ENCODE measurements at places on chromosomes 7 and 10.

DNA sequence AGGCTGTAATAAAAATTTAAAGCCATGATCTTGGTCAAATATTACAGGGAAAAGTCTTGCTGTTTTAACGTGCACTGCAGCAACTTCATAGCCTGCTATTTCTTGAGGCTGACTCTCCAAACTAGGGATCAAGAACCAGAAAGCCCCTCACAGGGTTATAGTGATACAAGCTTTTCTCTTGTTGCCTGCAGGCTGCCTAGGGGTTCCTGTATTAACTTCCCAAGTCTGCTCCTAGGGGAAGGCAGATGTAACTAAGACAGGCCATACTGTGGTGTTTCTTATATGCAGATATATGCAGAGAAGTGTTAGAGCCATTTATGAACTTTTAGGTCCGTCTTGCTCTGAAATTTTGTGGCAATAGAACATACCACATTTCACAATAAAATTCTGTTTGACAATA lies 175.7 kb downstream of the FOXP2 start:
- DNase-seq, result no peak

- no peak for DNase-seq
Observed at GRCh38 chr7:152633504-152633903, 42.4 kb downstream of the XRCC2 start.

- no peak for DNase-seq
Observed at GRCh38 chr7:102926783-102927140, 14.0 kb downstream of the LRRC17 start.

GRCh38 chr10:28564905-28565304 lies 32.0 kb downstream of the WAC start:
- no peak for DNase-seq

DNA sequence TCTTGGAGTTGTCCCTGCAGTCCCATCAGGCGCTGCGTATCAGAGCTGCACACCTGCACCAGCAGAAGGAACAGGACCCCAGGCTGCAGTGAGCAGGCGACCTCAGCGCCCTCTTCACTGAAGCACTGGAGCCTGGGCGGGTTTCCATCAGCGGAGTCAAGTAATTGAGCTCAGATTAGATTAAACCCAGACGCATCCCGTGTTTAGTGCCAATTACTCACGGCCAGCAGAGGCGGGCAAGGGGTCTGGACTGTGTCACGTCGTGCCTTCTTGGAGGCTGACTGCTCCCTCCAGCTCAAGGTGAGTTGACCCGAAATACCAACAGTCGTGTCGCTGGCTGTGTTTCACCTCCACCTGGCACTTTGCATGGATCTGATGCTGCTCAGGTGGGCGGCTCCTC lies 123.6 kb downstream of the CXCL12 start:
- DNase-seq, result no peak

DNA sequence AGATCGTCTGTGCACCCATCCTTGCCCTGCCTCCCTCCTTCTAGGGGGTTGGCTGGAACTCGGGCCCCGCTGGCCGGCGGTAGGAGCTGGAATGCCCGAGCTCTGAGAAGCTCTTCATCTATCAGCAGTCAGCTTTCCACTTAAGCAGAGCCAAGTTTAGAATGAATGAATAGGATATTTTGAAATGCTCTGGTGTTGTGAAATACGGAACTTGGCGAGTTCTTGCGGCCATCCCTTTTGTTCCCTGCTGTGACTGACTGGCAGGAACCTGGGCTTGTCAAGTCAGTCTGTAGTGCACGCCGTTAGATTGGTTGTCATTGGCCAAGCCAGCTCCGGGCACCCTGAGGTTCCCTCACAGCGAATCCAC lies 33.3 kb downstream of the FOXK1 start:
- no peak for DNase-seq
